CD4-positive, alpha-beta T cell treated with Interleukin-4 for 1 hour (primary cell): ENCODE measurements at places on chromosomes 3 and 15.
A peak's percentile ranks its signal among the peaks of the same experiment; 100 is the strongest.

DNA sequence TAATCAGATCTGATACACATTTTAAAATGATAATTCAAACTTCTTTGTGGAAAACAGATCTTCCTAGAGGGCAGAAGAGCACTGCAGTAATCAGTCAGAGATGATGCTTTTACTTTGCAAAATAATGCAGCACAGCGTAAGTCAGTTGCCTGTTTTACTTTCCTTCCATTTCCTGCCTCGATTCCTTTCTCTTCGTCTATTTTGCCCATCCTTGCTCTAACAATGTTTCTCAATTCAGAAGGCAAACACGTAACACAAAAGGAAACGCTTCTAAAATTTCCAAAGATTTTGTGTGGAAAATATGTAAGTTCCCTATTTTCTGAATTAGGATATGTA lies 119.9 kb downstream of the P3H2 start:
- DNase-seq = no peak

GRCh38 chr15:49439678-49440395 lies 16.8 kb downstream of the FGF7 start:
- DNase-seq = no peak

DNA sequence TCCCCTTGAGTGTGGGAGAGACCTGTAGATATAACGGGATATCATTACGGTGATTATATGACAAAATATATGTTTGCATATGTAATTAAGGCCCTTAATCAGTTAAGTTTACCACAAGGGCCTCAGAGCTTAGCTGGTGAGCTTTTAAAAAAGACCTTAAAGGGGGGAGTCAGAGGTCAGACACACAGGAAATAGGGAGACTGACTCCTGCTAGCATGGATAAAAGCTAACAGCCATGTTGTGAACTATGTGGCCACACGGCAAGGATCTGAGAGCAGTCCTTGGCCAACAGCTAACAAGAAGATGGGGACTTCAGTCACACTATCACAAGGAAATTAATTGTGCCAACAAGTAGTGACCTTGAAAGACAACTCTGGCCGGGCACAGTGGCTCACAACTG lies 3.1 kb downstream of the STAG1 start:
- no peak for DNase-seq

GRCh38 chr15:98854496-98854895 lies 153.1 kb downstream of the PGPEP1L start:
- no peak for DNase-seq

DNA sequence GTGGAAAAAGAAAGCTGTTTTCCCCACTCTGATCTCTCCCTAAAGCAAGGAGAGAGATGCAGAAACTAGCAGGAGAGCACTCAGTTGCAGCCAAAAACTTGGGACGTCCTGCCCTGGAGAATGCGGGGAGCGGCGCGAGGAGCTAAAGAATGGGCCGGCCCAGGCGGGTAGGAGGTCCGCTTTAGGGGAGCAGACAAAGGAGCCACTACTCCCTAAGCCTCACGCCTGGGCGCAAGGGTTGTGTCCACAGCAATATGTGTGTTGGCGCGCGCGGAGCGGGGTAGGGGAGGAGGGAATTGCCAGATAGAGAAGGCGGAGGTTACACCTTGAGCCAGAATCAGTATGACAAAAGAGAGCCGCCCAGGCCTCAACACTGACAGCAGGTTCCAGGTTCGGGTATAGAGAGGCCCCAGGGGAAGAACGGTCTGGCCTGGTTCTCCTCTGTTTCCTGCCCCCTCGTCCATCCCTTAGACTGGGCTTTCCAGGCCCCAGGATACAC lies 2.9 kb downstream of the WNT5A start:
- DNase-seq = no peak

GRCh38 chr15:85485956-85486567 lies 105.7 kb downstream of the AKAP13 start:
- peak; percentile 72 for DNase-seq

GRCh38 chr15:66784174-66784573 lies 82.1 kb downstream of the SMAD6 start:
- no peak for DNase-seq

GRCh38 chr3:72182206-72182605 lies 397.3 kb upstream of the PROK2 start:
- DNase-seq = no peak

DNA sequence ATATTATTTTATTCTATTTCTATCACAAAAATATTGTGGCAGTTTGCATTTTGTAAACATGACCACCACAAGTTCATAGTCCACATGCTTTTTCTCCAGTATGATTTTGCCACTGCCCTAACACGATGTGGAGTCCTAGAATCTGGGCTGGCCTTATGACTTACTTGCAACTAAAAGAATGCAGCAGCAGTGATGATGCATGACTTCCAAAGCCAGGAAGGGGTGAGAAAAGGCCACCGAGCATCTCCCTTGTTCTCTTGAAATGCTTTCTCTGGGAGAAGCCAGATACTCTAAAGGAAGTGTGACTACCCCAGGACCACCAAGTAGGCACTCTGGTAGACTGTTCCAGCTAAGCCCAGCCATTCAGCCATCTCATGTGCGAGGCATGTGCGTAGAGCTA lies 191.6 kb upstream of the MRPL3 start:
- DNase-seq = no peak

DNA sequence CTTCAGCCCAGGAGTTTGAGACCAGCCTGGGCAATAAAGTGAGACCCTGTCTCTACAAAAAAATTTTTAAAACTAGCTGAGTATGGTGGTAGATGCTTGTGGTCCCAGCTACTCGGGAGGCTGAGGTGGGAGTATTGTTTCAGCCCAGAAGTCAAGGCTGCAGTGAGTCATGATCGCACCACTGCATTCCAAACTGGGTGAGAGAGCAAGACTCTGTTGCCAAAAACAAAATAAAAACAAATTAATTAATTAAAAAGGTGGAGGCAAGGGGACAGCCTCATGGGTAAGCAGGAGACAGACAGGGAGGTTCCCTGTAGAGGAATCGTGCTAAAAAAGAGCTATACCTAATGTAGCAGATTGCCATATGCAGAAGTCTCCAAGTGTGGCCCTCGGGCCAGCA lies 12.6 kb downstream of the HAPLN3 start:
- DNase-seq = no peak

DNA sequence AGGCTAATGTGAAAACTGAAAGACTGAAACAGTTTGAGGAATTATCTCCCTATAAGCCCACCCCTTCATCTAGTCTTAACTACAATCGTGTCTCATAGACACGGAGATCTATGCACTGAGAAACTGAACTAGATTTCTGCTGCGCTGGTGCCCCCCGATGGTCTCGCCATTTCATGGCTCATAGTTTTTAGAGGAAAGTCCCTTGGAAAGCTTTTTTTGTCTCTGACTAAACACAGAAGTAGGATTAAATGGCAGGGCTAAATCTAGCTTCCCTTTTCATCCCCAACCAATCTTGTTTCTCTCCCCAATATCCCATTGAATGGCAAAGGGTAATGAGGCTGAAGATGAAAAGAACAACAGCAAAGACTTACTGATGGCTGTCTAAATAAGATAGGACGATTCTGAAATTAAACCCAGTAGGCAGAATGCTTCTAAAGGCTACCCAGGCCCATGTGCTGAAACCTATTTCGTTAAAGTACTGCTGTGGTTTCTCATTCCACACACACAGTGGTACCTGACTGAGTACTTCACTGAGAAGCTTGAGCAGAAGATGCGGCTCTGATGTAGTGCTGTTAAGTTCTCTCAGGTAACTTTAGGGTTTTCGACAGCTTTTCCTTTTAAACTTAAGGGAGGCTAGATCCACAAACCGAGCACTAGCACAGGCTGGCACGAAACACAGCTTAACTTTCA lies 142.7 kb downstream of the GADL1 start:
- DNase-seq = peak; percentile 53

DNA sequence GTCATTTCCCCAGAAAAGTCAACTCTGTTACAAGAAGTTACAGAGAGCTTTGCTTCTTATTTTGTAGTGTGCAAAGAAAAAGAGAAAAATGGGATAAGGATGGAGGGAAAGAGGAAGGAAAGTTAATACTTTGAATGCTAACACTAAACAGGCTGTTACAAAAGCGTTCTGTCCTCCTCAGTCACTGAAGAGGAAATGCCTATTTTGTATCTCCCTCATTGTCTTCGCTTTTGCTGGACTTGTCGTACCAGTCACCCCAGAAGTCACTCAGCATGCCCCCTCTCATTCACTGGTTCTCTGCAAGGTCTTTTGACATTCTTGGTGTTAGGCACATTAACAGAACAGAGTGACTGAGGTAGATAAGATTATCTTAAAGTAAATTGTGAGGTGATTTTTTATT lies 129.6 kb downstream of the ALCAM start:
- no peak for DNase-seq

- no peak for DNase-seq
Observed at GRCh38 chr3:170689296-170689829, 103.5 kb upstream of the SLC7A14 start.

DNA sequence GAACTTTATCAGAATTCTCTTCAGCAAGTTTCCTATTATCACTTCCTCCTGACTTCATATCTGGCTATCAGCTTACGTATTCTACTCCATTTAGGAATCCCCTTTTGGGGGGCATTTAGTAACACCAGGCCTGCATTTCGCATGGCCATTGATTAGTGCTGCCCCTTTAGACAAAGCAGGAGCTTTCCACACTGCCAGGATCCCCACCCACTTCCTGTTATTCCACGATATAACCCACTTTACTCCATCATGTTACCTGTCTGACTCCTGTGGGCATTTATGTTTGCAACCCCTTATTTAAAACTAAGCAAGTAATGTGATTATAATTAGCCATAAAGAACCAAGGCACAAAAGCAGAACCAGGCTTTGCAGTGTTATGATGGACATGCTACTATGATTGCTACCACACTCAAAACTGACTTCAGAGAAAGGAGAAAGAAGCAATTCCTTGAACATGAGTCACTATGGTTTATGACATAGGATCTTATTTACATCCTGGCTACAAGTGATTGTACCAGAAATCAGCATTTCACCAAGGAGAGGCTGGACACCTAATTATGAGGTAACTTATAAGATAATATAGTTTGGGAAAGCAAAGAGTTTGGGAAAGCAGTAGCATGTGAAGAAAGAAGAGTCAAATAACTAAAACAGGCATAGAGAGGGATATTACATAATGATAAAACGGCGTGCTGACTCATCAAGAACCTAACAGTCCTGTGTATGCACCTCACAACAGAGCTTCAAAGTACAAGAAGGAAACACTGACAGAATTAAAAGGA lies 96.3 kb downstream of the IGSF11 start:
- no peak for DNase-seq

- no peak for DNase-seq
Observed at GRCh38 chr15:49225572-49226281, 55.7 kb downstream of the GALK2 start.

DNA sequence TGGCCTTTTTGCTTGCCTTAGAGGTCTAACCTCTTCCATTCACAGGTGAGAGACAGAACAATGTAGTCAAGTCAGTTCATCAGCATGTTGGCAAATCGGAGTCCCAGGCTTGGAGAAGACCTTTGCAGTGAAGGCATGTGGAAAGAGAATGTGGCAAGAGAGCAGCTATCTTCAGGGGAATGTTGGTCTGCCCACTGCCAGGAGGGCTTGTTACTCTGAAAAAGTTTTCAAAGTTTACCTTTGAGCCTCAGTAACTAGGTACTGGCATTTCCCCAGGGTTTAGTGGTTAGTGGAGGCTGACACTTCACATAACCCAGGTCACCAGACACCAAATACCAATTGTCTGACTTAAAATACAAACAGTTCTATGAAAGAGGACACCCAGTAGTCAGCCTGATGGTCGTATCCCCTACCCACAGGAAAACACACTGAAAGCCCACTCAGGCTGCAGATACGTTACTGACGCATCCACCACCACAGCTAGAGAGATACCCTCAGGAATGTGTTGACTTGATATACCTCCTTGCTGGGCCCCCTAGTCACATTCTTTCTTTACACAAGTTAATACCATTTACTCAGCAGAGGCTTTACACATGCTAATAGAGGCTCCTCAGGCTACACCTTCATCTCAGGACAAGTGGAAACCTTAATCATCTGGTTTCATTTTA lies 9.7 kb upstream of the ARID3B start:
- DNase-seq = no peak

DNA sequence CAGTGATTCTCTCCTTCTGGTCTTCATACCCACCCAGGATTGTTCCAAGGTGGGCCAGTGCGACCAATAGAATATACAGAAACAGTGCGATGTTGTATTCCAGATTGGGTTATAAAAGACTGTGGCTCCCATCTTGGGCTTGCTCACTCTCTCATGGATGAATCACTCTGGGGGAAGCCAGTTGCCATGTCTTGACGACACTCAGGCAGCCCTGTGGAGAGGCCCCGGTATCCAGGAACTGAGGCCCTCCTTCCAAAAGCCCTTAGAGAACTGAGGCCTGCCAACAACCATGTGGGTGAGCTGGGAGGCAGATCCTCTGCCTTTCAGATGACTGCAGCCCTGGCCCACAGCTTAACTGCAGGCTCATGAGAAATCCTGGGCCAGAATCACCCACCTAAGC lies 57.2 kb downstream of the SH3GL3 start:
- DNase-seq = no peak

- no peak for DNase-seq
Observed at GRCh38 chr15:54998661-54999060, 198.1 kb downstream of the RSL24D1 start.

DNA sequence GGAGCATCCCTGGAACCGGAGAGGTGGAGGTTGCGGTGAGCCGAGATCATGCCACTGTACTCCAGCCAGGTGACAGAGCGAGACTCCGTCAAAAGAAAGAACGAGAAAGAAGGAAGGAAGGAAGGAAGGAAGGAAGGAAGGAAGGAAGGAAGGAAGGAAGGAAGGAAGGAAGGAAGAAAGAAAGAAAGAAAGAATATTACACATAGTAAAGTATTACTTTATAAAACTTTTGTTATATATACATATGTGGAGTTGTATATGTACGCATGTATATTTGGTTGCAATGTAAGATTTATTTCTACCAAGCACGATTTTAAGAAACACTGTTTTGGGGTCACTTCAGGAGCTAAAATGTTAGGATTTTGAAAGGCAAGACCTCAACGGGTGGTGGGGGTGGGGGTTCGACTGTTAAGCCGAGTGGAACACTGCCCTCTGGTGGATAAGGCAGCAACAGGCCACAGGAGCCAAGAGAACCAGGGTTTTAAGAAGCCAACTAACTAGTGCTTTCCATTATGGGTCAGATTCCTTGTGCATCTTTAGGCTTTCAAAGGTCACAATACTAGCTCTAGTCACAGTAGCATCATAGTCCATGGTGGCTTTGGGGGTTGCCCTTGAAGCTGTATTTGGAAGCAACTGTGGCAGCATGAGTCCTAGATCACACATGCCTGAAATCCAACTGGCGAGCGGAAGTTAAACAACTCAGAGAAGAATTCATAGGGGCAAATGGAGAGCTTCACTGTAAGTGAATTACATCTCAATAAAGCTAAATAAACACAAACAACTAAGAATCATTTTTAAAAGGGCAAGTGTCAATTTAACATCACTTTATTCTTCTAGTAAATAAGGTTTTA lies 22.5 kb downstream of the GLB1 start:
- peak; percentile 70 for DNase-seq

- DNase-seq = no peak
Observed at GRCh38 chr3:67018105-67018788, 20.1 kb downstream of the KBTBD8 start.

DNA sequence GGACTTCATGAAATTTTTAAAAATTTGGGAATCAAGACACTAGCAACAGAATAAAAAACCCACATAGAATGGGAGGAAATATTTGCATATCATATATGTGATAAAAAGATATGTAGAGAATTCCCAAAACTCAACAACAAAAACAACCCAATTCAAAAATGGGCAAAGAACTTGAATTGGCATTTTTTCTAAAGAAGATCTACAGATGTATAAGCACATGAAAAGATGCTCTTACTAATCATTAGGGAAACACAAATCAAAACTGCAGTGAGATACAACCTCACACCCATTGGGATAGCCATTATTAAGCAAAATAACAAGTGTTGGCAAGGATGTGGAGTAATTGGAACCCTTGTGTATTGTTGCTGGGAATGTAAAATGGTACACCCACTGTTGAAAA lies 10.1 kb downstream of the LCTL start:
- no peak for DNase-seq
